Hippocampal formation (tissue), 2 donors: ENCODE measurements at places on chromosomes 7 and 10.

- DNase-seq: no peak
Observed at GRCh38 chr7:80369321-80369720, 142.5 kb downstream of the GNAT3 start.

DNA sequence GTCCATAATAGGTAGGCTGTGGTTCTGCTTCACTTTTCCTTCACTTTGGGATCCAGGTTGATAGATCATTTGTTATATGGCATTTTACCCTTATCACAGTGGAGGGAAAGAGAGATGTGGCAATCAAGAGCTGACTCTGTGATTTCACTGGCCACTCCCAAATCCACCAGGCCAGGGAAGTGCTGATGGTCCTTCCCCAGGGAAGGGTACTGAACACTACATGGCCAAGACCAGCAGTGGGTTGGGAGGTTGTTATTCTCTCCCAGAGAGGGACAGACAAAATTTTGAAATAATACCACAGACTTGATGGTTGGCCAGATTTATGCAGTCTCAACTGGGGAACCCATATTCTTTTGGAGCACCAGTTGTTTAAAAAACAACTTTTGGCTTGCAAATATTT is 102.5 kb downstream of the SND1 start:
- DNase-seq: no peak

DNA sequence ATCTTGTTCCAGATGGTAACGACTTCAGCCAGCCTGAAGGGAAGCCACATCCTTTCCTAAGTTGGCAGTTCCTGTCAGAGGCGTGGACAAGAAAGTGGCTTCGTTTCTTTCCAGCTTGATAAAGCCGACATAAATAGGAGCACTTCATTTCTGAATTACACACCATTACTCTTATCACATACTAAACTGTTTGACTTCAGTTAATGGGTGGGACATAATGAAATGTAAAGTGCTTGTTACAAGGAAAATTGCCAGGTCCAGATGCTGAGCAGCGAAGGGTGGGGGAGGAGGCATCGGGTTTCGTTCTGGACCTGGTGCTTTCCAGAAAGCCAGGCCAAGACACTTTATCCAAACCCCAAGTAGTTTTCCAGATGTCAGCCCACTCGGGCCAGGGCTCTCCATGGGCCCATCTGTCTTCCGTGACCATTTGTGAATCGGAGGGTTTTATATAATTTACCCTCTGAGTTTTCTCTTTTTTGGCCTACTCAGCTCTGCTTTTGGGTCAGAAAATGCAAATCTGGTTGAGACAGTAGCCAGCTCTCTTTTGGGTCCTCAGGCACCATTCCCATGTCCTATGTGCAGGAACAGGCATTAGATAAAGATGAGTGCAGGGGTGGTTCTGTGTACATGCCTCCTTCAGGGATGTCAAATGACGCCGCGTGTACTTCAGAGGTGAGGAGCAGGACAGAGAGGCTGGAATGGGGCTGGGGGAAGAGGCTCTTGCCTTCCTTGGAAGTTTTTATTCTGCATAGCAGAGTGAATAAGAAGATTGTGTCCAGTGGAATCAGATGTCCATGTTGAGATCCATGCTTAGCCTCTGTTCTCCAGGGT is 90.2 kb downstream of the TACC2 start:
- no peak for DNase-seq

- DNase-seq: no peak
Observed at GRCh38 chr7:36707898-36708297, 16.4 kb downstream of the AOAH start.

- no peak for DNase-seq
Observed at GRCh38 chr7:151825721-151826120, 51.2 kb downstream of the PRKAG2 start.

GRCh38 chr7:44381494-44382220 is 56.3 kb upstream of the CAMK2B start:
- DNase-seq: no peak

DNA sequence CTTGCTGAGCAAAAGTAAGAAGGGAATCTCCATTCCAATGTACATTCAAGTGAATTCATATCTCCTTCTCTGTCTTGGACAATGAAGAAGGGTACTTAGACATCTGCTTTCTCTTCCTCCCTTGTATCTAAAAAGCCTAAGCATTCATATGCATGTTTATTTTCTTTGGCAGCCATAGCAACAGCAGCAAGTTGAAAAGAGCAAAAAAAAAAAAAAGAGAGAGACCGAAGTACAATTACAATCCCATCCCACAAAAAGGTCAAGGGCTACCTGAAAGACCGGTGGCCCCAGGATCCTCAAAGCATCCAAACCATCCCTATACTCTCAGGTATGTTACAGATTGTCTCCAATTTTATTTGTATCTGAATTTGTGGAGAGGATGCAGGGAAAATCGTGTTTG is 4.1 kb downstream of the OR2F1 start:
- no peak for DNase-seq

- DNase-seq: no peak
Observed at GRCh38 chr7:47441796-47442604, 139.9 kb downstream of the TNS3 start.

- no peak for DNase-seq
Observed at GRCh38 chr10:109780997-109781396, 142.3 kb downstream of the XPNPEP1 start.

- DNase-seq: no peak
Observed at GRCh38 chr7:151503902-151504714, 15.6 kb downstream of the RHEB start.
